Thoracic aorta (tissue), 2 donors: ENCODE measurements at places on chromosomes 2 and 18. TPM values are rescaled to one million over a fixed set of nuclear protein-coding genes. Genes with fewer than 3 reads are reported as not detected.

TMEM87B gene
- 35.3 TPM for total RNA-seq

GRCh38 chr2:10466801-10467200, 18.7 kb upstream of the ODC1 start:
- no peak overlapping the region for H3K27ac ChIP-seq
- H3K4me3 ChIP-seq = no peak overlapping the region
- H3K36me3 ChIP-seq = no peaks in the 10 kb centered on the region
- DNase-seq = no peak

DNA sequence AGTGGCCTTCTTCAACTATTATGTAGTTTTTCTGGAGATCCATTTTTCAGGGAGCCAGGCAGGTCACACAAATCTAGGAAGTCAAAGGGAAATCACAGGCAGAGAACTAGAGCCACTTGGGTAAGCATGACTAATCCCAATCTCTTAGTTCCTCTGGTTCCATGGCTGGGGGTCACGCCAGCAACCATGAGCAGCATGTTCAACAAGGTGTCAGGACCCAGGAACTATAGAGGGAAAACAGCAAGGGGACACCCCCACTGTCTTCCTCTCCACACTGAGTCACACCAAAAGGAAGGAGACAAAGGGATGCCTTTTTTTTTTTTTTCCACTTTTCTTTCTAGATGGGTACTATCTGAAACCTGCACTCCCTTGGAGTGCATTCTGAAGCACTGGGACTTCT, 250.9 kb downstream of the OTX1 start:
- no peak overlapping the region for H3K27ac ChIP-seq
- no peaks in the 10 kb centered on the region for H3K36me3 ChIP-seq
- no peaks in the 10 kb centered on the region for H3K27me3 ChIP-seq
- no peak for DNase-seq
- H3K4me3 ChIP-seq = no peak overlapping the region

DNA sequence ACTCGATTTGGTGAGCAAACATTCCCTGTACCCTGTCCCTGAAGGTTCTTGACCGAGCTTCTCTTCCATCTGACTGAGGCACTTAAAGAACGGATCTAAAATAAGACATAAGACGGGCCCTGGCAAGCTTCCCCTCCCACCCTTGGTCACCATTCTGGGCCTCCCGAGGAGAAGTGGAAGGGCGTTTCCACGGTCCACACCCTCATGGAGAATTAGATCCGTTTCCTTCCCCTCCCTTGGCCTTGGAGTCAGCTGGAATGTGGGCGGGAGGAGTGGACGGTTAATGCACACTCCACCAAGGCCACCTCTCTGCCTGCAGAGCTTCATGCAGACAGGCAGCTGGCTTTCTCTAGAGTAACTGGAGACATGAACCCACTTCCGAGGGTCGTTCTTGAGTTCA, 257.3 kb upstream of the APCDD1 start:
- DNase-seq = no peak
- H3K36me3 ChIP-seq = no peaks in the 10 kb centered on the region
- no peak overlapping the region for H3K27ac ChIP-seq
- H3K4me3 ChIP-seq = no peak overlapping the region

DNA sequence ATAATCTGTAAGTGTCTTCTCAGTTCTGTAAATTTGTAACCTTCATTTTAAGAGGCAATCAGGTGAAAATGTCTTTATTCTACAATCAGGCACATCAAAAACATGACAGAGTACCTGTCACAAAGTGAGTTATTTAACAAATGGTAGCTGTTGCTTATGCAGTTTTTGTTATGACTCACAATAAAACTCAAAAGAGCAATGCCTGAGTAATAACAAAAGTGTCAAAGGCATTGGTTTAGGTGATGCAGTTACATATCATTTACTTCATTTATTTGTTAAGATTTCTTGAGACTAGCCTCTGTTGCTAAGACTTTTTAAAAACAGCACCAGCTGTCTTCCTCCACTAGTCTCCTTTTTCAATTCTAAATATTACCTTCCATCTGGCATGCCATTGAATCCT, 177.8 kb downstream of the KIAA1328 start:
- no peaks in the 10 kb centered on the region for H3K36me3 ChIP-seq
- no peak for DNase-seq
- no peak overlapping the region for H3K4me3 ChIP-seq
- H3K27me3 ChIP-seq = no peaks in the 10 kb centered on the region

DNA sequence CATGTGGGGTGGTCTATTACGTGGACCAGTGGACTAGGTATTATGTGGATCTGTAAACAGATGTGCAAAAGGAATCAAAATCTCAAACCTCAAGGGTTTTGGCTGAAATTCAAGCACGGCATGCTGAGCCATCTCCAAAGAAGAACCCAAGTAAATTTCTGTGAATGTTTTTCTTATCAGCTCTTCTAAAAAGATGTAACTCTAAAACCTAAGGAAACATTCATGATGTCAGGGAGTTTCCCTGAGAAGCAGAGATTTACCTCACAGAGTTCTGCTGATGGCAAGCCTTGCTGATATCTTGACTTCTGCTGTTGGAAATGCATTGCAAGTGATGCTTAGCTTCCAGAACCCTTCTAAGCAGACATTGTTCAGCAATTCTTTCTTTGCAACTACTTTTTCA, 21.6 kb downstream of the DSG4 start:
- DNase-seq = no peak
- H3K4me1 ChIP-seq = no peaks in the 10 kb centered on the region
- no peaks in the 10 kb centered on the region for H3K27me3 ChIP-seq
- no peaks in the 10 kb centered on the region for H3K36me3 ChIP-seq

- no peak for DNase-seq
- H3K27ac ChIP-seq = no peak overlapping the region
- no peak overlapping the region for H3K4me3 ChIP-seq
- no peaks in the 10 kb centered on the region for H3K4me1 ChIP-seq
Observed at GRCh38 chr2:85222792-85223191, 89.6 kb downstream of the TCF7L1 start.
